ENCODE measurements at places on chromosomes 1 and 21.

DNA sequence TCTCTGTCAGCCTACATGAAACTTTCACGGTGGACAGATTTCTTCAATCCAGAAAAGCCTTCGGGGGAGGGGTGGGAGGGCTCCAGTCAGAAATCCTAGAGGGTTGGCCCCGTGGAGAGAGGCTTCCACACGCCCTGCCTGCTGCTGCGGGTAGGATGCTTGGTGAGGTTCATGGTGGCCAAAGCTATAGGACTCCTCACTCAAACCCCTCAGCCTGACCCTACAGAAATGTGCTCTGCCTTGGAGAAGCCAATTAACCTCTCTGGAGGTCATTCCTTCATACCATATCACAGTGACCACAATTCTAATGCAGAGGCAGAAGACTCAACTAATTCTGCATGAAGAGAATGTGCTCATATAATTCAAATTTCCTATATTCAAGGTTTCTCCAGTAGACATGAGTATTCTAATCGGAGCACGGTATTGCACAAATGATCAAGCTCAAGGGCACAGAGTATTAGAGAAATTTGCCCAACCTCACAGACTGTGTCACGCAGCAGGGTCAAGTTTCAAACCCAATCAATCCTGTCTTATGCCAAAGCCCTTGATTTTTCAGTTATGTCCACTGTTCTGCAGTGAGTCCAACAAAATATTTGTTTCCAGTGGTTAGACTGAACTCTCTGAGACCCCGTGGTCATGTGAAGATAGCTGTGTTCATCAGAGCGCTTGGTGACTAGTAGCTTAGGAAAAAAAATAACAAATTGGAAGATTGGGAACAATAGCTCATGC, 104.8 kb downstream of the TOMM20 start:
- no peak for DNase-seq

- no peak for DNase-seq
Observed at GRCh38 chr21:22352088-22352487, 1353.9 kb downstream of the NCAM2 start.

- no peak for DNase-seq
Observed at GRCh38 chr1:245264226-245264625, 109.4 kb downstream of the KIF26B start.

DNA sequence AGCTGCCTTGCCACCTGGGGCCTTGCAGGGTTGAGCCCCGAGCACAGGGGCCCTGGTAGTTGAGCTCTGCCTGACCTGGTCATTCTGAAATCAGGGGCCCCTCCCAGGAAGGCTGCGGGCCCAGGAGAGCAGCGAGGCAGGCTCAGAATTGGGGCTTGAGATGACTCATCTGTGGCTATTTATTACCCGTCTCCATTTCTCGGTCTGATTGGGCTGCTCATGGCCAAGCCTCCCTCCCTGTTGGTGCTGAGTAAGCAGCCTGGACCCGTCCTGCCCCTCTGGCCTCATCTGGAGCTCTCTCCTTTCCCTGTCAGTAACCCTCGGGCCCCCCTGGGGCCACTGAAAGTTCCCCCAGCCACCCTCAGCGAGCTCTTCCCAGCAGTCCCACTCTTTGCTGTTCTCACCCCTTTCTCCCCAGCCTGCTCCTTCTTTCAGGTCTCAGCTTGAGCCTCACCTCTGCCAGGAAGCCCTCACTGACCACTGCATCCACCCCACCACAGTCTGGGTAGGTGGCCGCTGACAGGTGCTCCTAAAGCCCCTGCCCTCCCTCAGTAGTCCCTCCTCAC, 11.0 kb upstream of the TNFRSF8 start:
- peak; percentile 45 for DNase-seq

DNA sequence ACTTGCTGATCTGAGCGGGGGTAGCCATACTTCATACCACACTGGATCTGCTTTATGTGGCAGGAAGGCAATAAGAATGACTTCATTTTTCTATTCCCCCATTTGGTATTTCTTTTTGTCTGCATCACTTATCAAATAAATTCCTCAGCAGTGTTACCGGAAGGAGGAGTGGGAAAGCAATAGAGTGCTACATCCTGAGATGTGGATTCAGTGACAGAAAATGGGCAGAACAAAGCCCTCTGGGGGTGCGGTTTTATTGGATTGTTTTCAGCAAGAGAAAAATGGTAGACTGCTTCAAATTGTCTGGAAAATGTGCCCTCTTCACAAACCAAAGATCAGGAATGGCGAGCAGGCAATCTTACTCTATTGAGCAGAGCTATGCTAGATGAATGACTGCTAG, 751.9 kb upstream of the NEGR1 start:
- DNase-seq: no peak

- no peak for DNase-seq
Observed at GRCh38 chr1:174815474-174815908, 184.3 kb upstream of the CACYBP start.

- no peak for DNase-seq
Observed at GRCh38 chr1:115501476-115501875, 140.3 kb upstream of the VANGL1 start.

GRCh38 chr1:159988006-159988405, 34.0 kb upstream of the SLAMF9 start:
- DNase-seq: no peak

- no peak for DNase-seq
Observed at GRCh38 chr1:10687782-10688408, 108.6 kb downstream of the CASZ1 start.

GRCh38 chr1:33753087-33753856, 110.6 kb upstream of the HMGB4 start:
- DNase-seq: no peak

- DNase-seq: no peak
Observed at GRCh38 chr1:201404055-201404454, 4.9 kb upstream of the LAD1 start.

DNA sequence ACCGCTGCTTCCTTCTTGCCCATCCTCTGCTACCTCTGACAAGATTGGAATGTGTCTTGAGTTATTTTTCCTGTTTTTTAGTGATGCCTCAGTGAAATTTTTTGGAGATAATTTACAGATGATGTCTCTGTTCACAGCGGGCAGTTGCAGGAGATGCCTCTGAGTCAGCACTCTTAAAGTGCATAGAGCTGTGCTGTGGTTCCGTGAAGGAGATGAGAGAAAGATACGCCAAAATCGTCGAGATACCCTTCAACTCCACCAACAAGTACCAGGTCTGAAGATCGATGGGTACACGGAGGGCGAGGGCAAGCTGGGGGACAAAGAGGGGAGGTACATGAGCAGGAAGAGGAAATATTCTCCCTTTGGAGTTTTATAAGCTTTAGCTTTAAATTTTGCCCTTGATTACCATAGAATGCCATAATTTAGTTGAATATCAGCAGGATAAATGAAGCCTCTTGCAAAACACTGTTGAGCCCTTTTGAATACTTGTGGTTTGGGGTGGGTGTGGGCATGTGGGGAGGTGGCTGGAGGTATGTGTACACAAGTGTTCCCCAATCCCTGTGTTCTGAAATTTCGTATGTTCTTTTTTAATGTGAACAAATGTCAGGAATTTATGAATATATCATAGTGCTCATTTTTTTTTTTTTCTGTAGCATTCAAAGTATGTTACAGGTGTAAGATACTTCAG, 19.8 kb downstream of the ATP1A1 start:
- DNase-seq: no peak

DNA sequence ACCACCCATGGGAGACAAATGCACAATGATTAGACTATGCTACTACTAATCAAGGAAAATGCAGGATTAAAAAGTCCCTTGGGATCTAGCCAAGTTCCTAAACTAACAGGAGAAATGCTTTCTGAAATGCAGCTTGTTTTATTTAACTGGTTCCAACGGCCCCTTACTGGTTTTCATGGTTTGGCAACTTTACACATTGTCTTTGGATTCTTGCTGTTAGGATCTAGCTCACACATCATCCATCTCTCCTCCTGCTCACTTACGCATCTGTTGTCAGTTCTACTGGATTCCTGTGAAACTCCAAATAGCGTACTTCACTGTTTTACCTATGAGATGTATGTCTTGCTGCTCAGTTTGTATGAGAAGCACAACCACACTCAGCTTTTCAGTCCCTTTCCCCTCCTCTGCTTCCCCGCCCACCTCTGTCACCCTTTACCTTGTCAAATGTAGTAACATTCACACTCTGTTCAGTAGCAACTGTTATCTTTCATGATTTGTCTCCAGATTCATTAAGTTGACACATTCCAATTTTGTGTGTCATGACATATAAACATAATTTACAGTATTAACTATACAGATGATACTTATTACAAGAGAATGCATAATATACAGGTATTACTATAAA, 130.1 kb downstream of the SIM2 start:
- no peak for DNase-seq
